ENCODE measurements at places on chromosomes 7 and 10.

GRCh38 chr7:30681815-30682211 lies 443 bp downstream of the CRHR2 start:
- DNase-seq = no peak

DNA sequence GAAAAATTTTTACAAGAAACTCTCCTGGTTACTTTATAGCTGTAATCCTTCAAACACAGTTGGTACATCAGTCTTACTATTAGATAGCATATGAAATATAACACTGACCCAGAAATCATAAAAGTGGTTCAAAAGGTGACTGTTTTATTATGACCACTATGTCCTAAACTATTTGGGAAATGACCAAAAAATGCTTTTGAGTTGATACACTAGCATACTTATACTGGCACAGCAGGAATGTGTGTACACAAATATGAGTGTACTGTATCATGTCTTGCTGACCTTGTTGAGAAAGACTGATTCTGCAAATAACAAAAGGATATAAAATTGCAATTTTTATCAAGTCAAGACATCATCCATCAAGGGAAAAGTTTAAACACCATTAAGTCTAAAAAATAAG lies 24.3 kb downstream of the CSTF2T start:
- no peak for DNase-seq

DNA sequence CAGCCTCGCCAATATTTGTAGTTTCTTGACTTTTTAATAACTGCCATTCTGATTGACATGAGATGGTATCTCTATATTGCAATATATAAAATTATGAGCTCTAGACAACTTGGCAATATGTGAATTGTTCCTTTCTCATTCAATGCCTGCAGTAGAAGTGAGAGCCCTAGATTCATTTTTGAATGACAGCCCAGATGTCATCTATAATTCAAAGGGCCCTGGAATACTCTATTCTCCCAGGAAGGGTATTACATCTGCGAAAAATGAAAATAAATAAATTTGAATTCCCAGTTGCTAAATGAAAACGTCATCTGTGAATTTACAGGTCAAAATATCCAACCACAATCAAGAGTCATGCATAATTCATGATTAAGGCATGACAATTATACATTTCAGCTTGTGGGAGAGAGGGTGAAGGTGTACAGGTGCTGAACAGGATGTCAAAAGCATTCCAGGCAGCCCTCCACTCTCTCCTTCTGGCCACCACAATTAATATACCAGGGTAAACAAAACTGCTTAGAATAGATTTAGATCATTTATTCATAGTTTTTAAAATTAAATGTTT lies 1147.3 kb downstream of the XPNPEP1 start:
- no peak for DNase-seq

GRCh38 chr10:70053841-70054288 lies 1.2 kb downstream of the MACROH2A2 start:
- no peak for DNase-seq

DNA sequence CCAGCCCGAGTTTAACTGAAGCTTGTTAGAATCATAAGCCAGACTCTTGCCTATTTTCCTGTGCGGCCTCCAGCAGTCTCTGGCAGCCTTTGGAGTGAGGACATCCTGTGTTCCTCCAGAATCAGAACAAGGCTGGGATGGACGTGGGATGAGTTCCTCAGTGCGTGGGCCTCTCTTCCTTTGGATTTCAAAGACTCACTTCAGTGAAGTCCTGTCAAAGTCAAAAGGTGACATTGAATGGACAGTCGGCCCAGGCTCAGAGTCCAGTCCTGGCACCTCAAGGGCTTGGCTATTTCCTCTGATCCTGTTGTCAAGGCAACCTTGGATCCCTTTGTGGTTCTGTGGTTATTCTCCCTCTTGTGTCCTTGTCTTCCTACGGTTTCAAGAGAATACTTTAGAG lies 21.4 kb upstream of the SMC3 start:
- no peak for DNase-seq

DNA sequence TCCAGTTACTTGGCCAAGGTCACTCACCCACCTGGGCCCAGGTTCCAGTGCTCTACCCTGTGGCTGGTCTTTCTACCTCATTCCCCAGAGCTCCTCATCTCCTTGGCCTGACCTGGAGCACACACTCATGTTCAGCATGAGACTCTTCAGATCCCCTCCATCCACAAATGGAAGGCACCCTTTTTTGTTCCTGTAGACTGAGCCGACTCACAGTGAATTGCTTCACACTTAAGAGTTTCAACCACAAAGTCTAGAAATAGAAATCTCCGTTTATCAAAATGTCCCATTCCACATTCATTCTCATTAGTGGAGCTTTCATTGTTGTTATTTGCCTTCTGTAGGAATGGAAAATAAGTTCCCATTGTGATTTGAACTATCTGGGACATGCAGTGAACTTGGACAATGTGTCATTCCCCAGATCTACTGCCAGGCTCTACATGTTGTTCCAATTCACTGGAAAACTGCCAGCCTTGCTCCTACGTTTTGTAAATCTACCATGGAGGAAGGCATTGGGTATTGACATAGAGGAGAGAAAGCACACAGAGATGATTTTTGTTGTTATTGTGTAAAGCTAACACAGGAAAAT lies 125.3 kb upstream of the CELF2 start:
- no peak for DNase-seq

- no peak for DNase-seq
These were observed 192.2 kb downstream of the CUX1 start for GRCh38 chr7:102009628-102010027.

DNA sequence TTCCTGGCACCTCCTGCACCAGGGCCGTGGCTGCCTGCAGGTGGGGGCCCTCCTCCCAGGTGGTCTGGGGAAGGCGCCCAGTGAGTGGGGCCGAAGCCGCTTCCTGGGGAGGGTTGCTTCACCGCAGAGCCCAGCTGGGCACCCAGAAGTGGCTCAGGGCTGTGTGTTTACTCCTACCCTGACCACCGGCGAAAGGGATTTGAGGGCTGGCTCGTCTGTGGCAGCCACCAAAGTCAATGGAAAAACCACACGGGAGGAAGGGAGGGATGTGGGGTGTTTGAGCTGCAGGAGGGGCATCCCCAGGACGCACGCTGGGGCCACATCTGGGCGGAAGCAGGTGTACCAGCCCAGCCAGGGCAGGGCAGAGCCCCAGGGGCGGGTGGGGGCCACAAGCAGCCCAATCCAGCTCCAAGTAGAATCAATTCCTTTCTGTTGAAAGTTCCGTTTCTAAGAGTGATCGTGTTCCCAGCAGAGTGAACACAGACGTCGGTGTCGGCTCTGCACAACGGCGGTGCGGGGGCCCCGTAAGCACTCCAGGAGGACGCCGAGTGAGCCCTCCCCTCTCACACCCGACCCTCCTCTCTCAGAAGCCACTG lies 69.9 kb downstream of the FOXL3 start:
- no peak for DNase-seq

GRCh38 chr10:95531994-95532399 lies 29.2 kb downstream of the SORBS1 start:
- DNase-seq = no peak

DNA sequence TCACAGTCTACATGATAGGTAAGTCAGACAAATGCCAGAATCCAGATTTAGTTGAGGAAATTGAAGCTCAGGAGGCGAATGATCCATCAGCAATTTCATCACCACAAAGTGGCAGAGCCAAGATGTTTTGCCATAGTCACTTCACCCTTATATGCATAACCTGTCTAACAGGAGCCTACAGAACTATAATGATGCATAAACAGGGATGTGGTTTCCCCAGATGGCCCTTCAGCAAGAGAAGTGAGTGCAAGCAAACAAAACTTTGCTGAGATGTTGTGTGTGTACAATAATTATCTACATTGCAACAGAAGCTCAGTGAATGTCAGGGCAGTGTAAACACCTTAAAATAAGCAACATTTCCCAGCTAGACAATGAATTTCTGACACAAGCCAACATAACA lies 28.6 kb downstream of the PON3 start:
- no peak for DNase-seq

DNA sequence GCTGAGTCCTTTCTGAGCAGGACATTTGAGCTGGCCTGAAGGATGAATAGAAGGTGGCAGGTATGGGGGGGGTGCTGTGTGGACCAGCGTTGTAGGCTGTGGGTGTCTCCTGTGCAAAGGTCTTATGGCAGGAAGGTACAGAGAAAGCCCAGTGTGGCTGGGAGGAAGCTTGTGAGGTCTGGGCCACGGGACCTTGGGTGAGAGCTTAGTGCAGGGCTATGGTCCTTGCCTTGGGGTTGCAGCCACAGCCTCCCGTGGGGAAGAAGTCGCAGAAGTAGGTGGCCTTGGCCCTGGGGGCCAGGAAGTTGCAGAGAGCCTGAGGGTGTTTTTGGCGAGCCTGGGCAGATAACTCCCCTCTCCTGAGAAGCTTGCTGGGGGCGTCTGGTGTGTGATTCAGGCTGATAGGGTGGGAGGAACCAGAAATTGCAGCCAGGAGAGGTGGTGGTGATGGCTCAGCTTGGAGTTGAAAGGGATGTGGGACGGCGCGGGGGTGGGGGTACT lies 172.0 kb upstream of the TNRC18 start:
- DNase-seq = no peak

DNA sequence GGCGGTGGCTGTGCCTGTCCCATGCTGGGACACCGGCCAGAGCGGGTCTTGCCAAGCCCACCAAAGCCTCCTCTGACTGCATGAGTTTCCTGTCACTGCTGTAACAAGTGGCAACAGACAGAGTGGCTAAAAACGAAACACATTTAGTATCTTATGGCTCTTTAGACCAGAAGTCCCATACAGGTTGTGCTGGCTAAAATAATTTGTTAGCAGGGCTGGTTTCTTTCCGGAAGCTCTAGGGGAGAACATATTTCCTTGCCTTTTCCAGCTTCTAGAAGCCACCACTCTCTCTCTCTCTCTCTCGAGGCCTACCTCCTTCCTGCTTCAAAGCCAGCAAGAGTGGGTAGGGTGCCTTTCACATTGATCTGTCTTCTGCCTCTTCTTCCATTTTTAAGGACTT lies 171.6 kb upstream of the PLPP4 start:
- no peak for DNase-seq

DNA sequence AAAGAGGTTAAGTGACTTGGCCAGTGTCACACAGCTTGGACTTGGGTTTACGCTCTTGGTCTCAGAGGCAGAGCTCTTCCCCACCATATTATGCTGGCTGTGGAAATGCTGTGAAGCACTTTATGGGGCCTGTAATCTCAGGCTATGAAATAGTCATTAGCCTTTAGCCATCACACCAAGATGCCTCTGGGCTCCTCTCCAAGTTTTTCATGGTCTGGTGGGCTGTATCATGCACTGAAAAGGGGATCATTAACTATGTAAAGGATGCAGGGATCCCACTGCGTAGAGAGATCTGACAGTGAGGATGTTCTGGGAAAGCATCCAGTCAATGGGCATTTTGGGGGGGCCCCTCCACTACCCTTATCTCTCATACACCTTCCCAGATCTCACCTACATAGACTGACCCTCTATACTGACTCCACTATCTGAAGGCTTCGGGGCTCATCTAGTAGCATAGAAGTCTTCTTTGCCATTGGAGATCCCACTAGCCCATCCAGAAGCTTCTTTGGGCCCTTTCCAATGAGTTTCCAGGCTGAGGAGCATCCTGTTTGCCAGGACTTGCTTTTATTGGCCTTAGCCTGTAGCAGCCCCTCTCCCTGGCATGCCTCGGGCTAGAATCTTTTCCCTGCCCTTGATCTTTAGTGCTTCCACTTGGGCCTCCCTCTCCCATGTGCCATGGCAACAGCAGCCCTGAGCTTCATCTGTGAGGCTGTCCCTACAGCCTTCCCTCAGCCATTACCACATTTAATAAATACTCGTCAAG lies 19.6 kb downstream of the FRMPD2 start:
- no peak for DNase-seq

- DNase-seq = peak; percentile 24
These were observed 87.3 kb downstream of the LYZL2 start for GRCh38 chr10:30542001-30542894.

DNA sequence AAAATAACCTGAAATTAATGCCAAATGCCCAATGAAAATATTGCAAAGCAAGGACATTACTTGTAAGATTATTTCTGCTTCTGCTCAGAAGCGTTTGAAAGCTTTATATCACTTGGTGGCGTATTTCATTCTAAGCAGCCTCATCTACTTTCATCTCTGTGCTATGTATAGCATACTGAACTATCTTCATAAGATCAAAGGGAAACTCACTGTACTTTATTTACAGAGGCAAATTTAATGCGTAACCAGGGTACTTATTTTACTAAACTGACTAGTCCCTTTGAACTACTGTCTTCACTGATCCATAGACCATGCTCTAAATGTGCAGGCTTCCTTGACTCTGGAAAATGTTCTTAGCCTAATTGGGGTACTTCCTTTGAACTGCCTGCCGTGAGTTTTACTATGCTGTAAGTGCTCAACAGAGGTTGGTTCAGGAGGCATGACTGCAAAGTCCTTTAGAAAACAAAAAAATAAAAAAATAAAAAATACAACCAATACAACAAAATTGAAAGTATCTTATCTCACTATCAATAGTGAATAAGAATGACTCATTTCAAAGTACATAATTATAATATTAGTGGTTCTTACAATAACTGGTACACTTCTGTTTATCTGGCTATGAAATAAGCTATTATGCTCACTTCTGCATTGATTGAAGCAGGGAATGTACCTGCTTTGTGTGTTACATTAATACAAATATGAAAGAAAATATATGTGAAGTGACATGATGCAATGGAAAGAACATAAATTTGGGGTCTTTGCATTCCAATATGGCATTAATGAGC lies 41.0 kb upstream of the TSPAN12 start:
- no peak for DNase-seq

DNA sequence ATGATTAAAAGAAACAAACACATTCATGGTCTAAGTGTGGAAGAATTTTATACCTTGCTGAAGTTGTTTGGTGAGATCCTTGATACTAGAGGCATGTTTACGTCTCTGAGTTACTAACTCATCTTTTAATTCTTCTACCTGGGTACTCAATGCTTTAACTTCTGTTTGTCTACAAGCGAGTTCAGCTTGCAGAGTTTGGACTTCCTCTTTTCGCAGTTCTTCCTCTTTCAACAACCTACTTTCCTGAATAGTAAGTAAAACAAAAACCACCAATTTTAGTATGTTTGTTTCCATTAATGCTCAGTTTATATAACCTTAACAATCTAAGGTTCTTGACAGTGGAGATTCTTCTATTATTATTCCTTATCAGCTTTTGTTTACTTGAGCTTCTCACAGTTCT lies 42.9 kb downstream of the CCDC186 start:
- DNase-seq = no peak

- DNase-seq = no peak
These were observed 6.5 kb downstream of the SGCE start for GRCh38 chr7:94649450-94649849.

GRCh38 chr7:8295638-8296361 lies 33.8 kb upstream of the ICA1 start:
- DNase-seq = peak; percentile 67

DNA sequence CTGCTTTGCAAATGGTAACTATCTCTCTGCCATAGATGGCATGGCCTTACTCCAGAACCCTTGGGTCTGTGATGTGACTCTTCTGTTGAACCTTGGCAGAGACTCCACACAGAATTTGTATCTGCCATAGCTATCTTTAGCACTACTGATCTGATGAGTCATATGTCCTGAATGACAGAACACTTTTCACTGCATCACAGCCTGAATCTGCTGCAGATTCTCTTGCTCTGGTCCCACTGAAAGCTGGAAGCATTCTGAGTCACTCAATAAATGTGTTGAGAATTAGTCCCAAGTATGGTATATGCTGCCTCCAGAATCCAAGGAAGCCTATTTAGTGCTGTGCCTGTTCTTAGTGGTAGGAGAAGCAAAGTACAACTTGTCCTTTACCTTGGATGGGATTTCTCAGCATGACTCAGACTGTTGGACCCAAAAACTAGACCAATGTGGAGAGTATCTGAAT lies 39.5 kb upstream of the ANKRD1 start:
- peak; percentile 20 for DNase-seq

GRCh38 chr7:150665089-150665748 lies 20.3 kb upstream of the GIMAP2 start:
- DNase-seq = no peak

GRCh38 chr10:132549371-132549770 lies 11.8 kb downstream of the INPP5A start:
- DNase-seq = no peak

Measured in activated CD4-positive, alpha-beta T cell treated with anti-CD3 and anti-CD28 coated beads, Interleukin-2, Interleukin-4, amounts not matched to agents 100 ng/mL and 50 ng/mL, durations not matched to agents 16 hours and 8 hours (primary cell).